ENCODE measurements at places on chromosomes 12 and 14.

DNA sequence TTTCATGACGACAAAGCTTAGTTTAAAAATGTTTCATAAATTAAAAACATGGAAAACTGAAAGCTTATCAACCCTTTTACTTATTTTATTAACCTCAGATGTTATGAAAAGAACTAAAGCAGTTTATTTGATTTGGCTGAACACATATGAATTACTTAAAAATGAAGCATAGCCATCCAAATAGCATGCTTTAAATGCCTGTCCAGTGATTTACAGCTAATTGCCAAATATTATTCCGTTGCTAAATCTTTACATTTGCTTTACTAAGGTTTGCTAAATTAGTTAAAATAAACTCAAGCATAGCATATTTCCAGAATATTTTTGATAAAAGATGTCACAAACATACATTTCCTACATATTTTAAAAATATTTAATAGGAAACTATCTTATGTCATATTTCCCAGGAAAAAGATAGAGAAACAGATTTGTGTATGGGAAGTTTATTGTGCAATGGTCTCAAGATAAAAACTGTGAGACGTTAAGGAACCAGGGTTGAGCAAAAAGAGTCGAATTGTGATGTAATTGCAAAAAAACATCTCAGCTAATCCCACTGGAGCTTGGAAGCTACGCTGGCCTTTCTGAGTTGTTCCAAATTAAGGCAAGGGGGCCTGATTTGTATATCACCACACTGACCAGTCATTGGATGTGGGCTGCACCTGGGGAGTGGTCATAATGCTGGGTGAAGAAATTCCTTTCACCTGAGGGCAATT, 25.8 kb downstream of the GPR135 start:
- no peak for DNase-seq

GRCh38 chr12:82740129-82741000, 53.7 kb downstream of the TMTC2 start:
- no peak for DNase-seq

DNA sequence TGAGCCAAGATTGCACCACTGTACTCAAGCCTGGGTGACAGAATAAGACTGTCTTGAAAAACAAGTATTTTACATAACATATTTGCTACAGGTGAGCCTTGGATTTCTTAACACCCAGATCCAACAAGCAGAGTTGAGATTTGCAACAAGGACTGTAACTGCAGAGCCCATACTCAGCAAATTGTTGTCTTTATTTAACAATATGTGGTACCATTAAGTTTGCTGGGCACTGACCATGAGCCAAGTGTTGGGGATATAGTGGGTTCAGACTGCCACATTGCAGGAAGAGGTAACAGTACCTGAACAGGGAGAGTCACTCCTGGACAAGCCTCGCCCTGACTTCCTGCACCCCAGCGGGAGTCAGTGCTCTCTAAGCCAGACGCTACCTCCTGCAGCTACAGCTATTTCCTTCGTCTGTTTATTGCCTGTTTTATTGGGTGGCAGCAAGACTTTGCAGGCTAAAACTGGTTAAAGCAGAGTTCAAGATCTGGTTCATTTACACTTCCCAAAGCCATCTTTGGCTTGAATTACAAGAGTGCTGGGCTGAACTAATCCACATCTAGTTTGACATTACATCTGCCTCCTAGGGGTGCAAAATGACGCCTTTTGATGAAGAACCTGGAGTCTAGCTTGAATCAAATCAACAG, 12.5 kb downstream of the AHSA1 start:
- no peak for DNase-seq

DNA sequence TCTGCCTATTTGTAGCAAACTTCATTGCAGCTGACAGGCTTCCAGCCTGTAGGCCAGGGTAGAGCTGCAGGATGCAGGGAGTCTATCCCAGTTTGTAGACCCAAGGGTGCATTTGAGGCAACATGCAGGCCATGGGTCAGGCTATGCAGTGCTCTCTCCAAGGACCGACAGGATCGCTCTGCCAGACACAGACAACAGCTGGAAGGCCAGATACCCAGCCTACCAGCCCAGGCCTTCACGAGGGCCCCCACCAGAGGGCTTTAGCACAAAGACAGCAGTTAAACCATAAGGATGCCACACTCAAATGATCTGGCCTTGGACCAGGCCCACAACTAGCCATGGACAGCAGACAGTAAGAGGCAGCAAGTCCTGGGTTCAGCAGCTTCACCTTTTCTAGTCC, 10.3 kb downstream of the KCTD10 start:
- DNase-seq = no peak

DNA sequence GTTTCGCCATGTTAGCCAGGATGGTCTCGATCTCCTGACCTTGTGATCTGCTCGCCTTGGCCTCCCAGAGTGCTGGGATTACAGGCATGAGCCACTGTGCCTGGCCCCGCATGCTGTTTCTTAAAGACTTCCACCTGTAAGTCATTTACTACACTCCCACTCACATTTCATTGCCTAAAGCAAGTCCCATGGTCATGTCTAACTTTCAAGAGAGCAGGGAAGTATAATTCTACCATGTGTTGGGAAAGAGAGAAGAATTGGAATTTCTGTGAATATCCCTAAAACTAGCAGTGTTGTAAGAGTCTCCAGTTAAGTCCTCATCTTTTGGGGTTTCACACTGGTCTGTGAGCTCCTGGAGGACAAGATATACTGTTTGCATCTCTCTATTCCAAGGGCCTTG, 139.7 kb downstream of the EMP1 start:
- DNase-seq = no peak

DNA sequence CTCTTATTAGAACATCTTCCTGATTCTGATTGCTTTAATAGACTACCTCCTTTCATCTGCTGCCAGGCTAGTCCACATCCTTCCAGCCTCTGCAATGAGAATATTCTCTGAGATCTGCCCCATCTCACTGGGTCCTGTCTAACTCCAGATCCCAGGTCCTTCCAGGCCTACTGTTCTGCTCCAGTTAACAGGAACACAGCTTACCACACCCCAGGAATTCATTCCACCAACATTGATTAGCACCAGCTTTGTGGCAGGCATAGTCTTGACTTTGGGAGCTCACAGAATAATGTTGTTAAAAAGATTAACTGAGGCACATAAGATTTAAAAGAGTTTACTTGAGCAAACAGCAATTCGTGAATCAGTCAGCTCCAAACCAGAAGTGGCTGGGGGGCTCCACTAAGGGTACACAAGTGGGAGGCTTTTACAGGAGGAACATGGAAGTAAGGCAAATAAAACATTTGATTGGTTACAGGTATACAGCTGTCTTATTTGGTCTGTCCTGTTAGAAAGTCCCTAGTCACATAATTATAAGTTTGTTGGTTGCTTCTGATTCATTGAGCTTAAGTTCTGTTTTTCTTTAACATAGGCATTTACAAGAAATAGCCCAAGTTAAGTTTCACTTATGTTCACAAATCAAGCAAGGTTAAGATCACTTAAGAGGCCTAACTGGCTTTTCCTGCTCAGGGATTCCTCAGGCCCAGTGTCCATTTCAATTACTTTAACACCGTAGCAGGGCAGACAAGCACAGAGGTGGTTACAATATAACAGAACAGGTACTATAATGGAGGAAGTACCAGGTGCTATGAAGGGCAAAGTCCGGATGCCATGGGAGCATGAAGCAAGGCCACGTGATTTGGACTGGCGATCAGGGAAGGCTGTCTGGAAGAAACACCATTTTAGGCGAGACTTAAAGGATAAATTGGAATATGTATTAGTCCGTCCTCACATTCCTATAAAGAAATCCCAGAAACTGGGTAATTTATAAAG, 12.2 kb upstream of the MYH7 start:
- no peak for DNase-seq

GRCh38 chr14:61221906-61222305, 59.2 kb downstream of the TMEM30B start:
- DNase-seq = no peak

GRCh38 chr14:39406560-39406959, 25.7 kb downstream of the FBXO33 start:
- DNase-seq = no peak

DNA sequence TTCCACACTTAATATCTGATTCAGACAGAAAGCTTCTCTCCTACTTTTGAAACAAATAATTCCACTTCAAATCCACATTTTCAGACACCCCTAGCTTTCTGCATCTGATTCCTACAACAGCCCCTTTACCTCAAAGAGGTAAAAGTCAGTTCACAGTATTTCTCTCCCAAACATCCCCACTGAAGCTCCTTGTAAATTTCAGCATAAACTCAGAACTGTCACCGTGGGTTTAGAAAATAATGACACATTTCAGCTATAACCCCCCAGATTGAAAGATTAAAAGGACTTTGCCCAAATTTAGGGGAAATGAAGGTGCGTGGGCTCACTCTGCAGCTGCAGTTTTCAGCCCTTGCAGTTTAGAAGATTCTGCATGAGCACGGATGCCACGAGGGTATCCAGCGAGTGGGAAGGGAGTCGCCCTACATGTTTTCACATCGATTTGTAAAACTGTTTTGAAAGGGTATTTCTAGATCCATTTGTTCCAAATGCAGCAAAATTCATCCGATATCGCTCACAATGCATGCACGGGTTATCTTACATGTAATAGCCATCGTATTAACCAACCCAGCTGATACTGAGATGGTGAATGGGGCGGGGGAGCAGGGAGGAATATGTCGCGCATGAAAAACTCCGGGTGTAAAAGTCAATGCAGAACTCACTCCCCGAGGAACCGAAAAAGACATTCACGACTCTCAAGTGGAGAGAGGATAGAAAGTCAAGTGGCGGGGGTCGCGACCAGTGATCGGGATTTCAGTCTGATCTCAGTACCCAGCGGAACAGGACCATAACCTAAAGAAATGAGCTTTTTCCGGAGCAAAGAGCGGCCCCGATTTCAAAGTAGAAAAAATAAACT, 5.0 kb upstream of the CCND2 start:
- DNase-seq = peak; percentile 60

DNA sequence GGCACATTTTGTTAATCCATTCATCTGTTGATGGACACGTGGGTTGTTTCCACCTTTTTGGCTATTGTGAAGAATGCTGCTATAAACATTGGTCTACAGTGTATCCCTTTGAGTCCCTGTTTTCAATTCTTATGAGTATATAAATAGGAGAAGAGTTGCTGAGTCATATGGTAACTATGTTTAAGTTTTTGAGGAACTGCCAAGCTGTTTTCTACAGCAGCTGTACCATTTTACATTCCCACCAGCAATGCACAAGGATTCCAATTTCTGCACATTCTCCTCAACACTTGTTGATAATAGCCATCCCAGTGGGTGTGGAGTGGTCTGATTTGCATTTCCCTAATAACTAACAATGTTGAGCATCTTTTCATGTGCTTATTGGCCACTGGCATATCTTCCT, 6.9 kb upstream of the SVOP start:
- no peak for DNase-seq

GRCh38 chr12:51970904-51971646, 19.6 kb downstream of the ACVR1B start:
- peak; percentile 34 for DNase-seq

DNA sequence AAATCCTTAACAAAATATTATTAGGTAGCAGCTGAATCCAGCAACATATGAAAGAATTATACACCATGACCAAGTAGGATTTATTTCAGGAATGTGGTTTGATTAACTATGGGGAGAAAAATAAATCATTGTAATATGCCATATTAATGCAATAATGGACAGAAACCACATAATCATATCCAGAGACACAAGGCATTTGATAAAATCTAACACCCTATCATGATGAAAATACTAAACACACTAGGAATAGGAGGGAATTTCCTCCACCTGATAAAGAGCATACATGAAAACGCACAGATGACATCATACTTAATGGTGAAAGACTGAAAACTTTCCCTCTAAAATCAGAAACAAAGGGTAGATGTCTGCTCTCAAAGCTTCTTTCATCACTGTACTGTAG, 238.9 kb downstream of the PHLDA1 start:
- DNase-seq = no peak

DNA sequence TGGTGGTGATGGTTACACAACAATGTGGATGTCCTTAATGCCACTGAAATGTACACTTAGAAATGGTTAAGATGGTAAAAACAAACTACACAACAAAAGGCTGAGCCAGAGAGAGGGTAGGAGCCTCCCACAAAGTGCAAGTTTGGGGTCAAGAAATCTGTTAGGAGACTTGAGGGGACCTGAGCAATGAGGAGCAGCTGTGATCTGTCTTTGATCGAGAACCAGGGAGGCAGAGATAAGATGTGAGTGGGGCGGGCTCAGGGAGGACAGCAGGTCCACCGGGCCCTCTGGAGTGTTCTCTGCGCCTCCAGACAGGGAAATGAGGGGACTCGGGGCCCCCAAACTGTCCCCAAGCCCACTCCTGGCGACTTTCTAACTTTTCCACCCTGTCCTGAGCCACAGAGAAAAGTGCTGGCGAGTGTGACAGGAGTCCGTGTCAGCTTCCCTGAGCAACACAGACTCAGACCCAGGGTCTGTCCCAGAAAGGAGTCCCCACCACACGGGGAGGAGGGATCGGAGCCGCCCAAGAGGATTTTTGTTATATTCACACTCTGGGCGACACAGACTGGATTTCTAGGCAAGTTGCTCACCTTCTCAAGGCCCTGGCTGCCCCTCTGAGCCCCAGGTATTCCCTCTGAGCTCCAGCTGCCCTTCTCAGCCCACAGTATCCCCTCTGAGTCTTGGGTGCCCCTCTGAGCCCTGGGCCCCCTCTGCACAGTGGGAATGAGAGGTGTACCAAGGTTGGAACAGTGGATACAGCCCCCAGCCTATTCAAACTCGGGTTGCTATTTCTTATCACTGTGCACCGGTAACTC, 11.5 kb upstream of the SCARB1 start:
- DNase-seq = no peak

DNA sequence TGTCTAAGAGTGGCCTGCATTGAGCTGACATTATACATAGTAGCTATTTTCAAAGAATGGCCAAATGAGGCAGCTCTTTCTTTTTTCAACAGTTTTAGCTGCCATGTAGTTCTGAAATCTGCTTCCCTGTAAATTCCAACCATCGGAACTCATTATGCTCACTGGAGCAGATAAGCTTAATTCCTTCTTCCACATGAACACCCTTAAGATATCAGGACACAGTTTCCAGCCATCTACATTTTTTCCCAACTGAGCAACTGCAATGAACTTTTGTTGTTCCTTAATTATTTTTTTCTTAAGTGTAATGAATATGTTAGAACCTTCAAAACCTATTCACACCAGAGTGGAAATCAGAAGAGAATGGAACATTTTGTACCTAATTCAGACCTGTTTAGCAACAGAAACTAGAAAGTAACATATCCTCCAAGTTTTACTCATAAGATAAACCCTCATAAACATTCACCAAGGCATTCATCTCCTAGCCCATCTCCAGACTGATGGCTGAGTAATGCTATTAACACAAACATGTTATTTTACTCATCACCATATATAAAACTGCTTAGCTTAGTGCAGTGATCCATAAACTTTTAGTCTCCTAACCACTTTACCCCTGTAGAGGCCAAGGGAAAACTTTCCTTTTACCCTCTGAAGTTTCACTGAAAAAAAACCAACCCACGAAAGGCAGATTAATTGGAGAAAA, 296.1 kb upstream of the SYT1 start:
- no peak for DNase-seq

- DNase-seq = no peak
Observed at GRCh38 chr12:11055306-11055705, 6.8 kb downstream of the TAS2R46 start.

DNA sequence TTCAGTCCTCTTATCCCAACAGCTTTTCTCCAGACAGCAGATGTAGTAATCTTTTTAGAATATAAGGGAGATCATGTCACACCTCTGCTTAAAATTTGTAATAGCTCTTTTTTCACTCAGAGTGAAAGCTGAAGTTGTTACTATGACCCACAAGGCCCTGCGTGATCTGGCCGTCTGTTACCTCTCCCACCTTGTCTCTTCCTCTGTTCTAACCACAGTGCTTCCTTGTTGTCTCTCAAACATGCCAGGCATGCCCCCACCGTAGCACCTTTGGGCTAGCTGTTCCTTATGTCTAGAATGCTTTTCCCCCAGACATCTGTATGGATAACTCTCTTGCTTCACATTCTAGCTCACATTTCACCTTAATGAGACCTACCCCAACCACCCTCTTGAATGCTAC, 6.5 kb downstream of the NECAP1 start:
- no peak for DNase-seq

Data from naive B cell (primary cell).